RCC 7860 (cell line): ENCODE measurements at places on chromosomes 7 and 10.

DNA sequence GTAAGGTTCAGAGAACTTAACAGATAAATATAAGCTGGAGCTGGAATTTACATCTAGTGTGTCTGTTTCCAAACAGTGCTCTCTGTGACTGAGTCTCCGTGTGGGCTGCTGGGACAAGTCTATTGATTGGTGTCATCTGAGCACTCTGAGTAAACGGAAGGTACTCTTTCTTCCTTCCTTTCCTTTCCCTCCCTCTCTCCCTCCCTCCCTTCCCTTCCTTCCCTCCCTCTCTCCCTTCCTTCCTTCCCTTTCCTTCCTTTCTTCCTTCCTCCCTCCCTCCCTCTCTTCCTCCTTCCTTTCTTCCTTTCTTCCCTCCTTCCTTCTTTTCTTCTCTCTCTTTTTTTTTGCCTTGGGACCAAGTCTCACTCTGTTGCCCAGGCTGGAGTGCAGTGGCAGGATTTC, 61.8 kb downstream of the ANKRD61 start:
- no peak for DNase-seq

- DNase-seq = no peak
These were observed 7.3 kb downstream of the AKR1B10 start for GRCh38 chr7:134534633-134535032.

DNA sequence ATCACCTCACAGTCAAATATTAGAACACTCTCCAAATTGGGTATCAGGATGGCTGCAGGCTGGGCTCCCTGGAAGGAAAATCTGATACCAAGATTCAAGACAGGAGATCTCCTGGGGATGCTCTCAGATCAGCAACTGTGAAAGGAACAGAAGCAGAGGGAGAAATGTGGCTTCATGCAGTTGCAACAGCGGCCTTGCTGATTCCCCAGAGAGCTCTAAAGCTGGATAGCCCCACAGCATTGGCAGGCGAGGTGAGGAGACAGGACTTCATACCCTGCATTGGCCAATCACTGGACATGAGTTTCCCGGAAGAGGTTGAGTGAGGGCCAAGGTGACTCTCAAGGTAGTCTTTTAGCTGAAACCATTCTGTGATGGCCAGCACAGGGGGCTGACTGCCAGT, 190.6 kb downstream of the PTPN20 start:
- DNase-seq = no peak

- no peak for DNase-seq
These were observed 219.7 kb downstream of the EBF3 start for GRCh38 chr10:129744134-129745111.

- no peak for DNase-seq
These were observed 76.8 kb upstream of the IKZF1 start for GRCh38 chr7:50227726-50228125.

DNA sequence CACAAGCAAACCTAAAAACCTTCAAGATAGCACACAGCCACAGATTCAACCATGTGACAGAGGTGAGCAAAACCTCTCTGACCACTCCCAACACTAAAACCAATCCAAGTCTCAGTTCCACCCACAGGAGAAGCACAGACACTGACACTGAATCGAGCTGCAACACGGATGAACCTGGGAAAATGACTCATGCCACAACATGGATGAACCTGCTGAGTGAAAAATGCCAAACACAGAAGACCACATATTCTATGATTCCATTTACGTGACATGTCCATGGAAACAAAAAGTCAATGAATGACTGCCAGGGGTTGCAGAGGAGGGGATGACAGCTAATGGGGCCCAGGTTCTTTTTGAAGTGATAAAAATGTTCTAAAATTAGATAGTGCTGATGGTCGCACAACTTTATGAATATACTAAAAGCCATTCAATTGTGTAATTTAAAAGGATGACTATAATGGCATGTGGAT, 22.0 kb downstream of the CYTH3 start:
- no peak for DNase-seq

DNA sequence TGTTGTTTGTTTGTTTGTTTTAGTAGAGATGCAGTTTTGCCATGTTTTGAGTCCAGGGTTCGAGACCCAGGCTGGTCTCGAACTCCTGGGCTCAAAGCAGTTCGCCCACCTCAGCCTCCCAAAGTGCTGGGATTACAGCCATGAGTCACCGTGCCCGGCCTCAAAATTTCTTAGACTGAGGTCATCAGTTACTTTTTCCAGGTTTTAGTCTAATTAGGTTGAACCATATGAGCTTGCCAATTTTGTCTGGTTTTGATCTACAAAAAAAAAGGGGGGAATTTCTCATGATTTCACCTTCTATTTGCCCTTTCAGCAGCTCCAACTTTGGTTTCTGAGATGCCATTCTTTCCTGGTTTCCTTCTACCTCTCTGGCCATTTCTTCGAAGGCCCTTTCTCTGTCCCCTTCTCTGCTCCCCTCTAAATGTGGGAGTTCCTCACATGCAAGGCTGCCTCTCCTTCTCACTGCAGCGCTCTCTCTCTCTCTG, 5.5 kb downstream of the CUEDC2 start:
- DNase-seq = no peak
